Immature natural killer cell (primary cell): ENCODE measurements at places on chromosomes 1 and 21. TPM values are rescaled to one million over a fixed set of nuclear protein-coding genes. Genes with fewer than 3 reads are reported as not detected.

PRAMEF33 gene
- not detected for polyA plus RNA-seq

FAM131C gene
- not detected for polyA plus RNA-seq

CFHR1 gene
- polyA plus RNA-seq = not detected

GRCh38 chr1:204152310-204153044 lies 633 bp upstream of the ETNK2 start:
- peaks cover 10% of the 10 kb centered on the region for H3K4me1 ChIP-seq
- peaks cover 3% of the 10 kb centered on the region for H3K27me3 ChIP-seq
- DNase-seq = no peak
- H3K4me3 ChIP-seq = peak overlapping the region; percentile 80
- H3K36me3 ChIP-seq = no peaks in the 10 kb centered on the region
- no peak overlapping the region for H3K27ac ChIP-seq

GRCh38 chr1:231417513-231417912 lies 4.6 kb downstream of the EGLN1 start:
- H3K4me3 ChIP-seq = peak overlapping the region; percentile 67
- peaks cover 8% of the 10 kb centered on the region for H3K36me3 ChIP-seq
- peaks cover 83% of the 10 kb centered on the region for H3K4me1 ChIP-seq
- H3K27ac ChIP-seq = no peak overlapping the region
- no peaks in the 10 kb centered on the region for H3K27me3 ChIP-seq
- DNase-seq = no peak

GRCh38 chr1:27668808-27669723 lies 2.9 kb downstream of the IFI6 start:
- peak overlapping the region; percentile 91 for H3K27ac ChIP-seq
- H3K27me3 ChIP-seq = no peaks in the 10 kb centered on the region
- H3K4me3 ChIP-seq = peak overlapping the region; percentile 77

DNA sequence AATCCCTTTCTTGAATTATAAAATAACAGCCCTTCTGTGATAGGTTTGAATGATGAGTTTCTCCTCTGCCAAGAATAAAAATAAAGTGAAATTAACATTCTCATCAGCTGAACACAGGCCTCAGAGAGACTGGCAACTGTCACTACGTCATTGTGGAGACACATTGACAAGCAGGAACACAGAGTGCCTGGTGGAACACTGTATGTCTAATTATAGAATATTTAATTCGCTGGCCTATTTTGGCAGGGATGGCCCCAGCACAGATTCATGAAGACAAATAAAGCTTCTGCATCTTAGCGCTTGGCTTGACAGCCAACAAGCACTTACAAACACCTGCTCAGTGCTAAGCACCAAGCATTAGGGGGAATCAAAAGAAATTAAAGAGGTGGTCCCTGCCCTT lies 52.0 kb upstream of the SMYD2 start:
- no peak overlapping the region for H3K4me3 ChIP-seq
- no peak for DNase-seq
- H3K27me3 ChIP-seq = peaks cover 2% of the 10 kb centered on the region

GRCh38 chr1:78355656-78356055 lies 135.1 kb upstream of the PTGFR start:
- DNase-seq = no peak
- H3K4me1 ChIP-seq = no peaks in the 10 kb centered on the region
- H3K4me3 ChIP-seq = no peak overlapping the region
- no peak overlapping the region for H3K27ac ChIP-seq
- H3K36me3 ChIP-seq = no peaks in the 10 kb centered on the region
- no peaks in the 10 kb centered on the region for H3K27me3 ChIP-seq

- peaks cover 2% of the 10 kb centered on the region for H3K27me3 ChIP-seq
- H3K27ac ChIP-seq = no peak overlapping the region
These were observed 84.3 kb downstream of the RRAGC start for GRCh38 chr1:38775175-38775845.

GRCh38 chr1:192979542-192979941 lies 79.6 kb downstream of the UCHL5 start:
- no peaks in the 10 kb centered on the region for H3K36me3 ChIP-seq
- H3K4me3 ChIP-seq = no peak overlapping the region
- peaks cover 3% of the 10 kb centered on the region for H3K27me3 ChIP-seq
- no peak overlapping the region for H3K27ac ChIP-seq

GRCh38 chr1:184940226-184940625 lies 34.1 kb downstream of the NIBAN1 start:
- no peaks in the 10 kb centered on the region for H3K36me3 ChIP-seq
- H3K27ac ChIP-seq = no peak overlapping the region
- H3K27me3 ChIP-seq = no peaks in the 10 kb centered on the region
- no peak for DNase-seq
- no peaks in the 10 kb centered on the region for H3K4me1 ChIP-seq

DNA sequence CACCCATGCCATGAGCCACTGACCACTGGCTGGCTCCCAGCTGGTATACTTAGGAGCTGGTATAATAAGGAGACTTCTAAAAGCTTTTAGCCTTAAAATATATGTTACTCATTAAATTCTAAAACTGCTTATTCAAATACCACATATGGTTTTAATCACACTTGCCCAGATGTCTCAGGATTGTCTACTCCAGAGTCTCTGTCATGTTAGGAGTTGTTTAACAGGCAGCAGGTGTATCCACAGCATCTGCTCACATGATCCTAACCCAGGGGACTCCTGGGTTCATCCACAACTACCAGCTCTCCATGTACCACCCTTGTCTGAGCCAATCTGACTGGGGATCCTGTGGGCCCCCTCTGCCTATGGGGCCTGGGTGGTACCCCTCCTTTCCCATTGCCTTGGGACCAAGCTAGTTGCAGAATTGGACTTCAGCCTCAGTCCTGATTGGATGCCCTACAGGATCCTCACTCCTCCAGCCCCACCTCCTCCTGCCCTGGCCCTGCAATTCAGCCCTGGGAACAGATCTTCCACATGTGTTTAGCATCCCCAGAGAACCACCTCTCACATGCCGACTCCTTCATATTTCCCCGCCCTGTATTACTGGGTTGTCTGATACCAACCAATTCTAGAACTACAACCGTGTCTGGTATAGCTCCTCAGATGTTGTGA lies 61.3 kb downstream of the BCAR3 start:
- H3K4me1 ChIP-seq = peaks cover 10% of the 10 kb centered on the region
- H3K36me3 ChIP-seq = no peaks in the 10 kb centered on the region

GRCh38 chr1:220915954-220916353 lies 36.7 kb downstream of the HLX start:
- H3K4me1 ChIP-seq = no peaks in the 10 kb centered on the region
- peaks cover 1% of the 10 kb centered on the region for H3K27me3 ChIP-seq
- DNase-seq = no peak
- H3K4me3 ChIP-seq = no peak overlapping the region
- H3K27ac ChIP-seq = no peak overlapping the region
